GOT3 (cell line): ENCODE measurements at places on chromosomes 6 and 20.

GRCh38 chr6:111110036-111110435 lies 22.7 kb downstream of the SLC16A10 start:
- no peak for DNase-seq

DNA sequence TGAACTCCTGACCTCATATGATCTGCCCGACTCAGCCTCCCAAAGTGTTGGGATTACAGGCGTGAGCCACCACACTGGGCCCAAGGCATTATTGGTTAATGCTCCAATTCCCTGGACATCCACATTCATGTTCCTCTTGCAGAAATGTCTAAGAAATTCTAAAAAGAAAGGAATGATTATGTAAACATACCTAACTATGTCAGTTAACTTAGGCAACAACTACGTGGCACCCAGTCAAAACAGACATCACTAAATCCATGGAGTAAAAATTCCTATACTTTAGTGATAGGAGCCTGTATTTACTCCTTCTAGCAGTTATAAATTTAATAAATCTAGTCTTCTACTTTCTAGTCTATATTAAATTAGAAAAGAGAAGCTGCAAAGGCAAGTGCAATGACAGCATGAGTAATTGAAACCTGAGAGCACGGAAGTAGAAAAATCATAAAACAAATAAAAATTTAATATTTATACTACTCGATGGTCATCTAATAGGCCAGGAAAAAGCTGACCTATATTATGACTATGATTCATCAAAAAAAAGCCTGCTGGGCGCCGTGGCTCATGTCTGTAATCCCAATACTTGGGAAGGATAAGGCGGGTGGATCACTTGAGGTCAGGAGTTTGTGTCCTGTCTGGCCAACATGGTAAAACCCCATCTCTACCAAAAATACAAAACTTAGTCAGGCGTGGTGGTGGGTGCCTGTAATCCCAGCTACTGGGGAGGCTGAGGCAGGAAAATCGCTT lies 4.2 kb downstream of the AHI1 start:
- DNase-seq = no peak

GRCh38 chr6:161639772-161640171 lies 365.9 kb upstream of the AGPAT4 start:
- no peak for DNase-seq

- no peak for DNase-seq
These were observed 4.2 kb upstream of the GPR31 start for GRCh38 chr6:167161851-167162467.

- DNase-seq = no peak
These were observed 81.1 kb downstream of the SASH1 start for GRCh38 chr6:148423601-148424270.

DNA sequence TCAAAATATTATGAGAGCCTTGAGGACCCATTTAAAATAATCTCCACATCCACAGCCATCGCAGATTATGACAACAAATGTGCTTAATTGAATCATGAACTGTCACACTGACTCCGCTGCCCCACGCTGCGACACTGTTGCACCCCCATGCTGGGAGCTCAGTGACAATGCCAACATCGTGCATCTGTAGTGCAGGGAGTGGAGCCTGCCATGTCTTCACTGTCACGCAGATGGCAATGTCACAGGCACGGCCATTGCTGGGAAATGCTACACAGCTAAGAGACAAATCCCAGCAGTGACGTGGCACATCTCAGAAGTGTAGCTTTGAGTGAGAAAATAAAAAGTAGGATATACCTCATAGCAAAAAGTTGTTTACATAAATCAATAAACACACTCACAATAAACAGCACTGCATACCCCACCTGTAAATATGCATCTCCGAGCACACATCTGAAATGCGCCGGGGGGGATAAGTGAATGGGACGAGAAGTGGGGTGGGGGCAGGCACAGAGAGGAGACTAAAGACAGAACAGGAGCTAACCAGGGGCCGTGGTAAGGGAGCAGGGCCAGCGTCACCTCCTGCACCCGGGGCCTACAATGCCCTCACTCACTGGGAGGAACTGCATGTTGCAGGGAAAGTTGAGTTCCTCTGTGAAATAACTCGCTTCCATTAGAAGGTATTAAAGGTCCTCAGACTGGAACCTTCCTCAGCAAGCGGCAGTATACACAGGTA lies 349.9 kb downstream of the THBS2 start:
- DNase-seq = no peak

GRCh38 chr20:38178065-38178491 lies 13.0 kb upstream of the TGM2 start:
- no peak for DNase-seq

- no peak for DNase-seq
These were observed 83.4 kb downstream of the CCDC170 start for GRCh38 chr6:151577257-151577656.

DNA sequence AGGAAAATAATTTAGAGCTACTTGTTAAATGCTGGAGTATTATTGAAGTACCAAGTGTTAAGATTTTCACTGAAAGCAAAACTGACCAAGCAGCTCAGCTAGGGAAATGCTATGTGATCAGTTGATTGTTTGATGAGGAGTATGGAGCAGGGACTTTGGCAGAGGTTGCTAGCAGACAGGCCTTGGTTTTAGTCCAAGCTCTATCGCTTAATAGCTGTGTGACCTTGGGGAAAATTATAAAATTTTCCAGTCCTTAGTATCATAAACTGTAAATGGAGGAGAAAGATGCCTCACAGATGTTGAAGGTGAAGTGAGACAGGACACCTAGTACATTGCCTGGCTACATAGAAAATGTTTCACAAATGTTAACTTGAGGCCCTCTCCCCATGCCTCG lies 136.6 kb downstream of the MTHFD1L start:
- DNase-seq = no peak

GRCh38 chr20:32190616-32191415 lies 16.7 kb downstream of the PLAGL2 start:
- DNase-seq = no peak

- DNase-seq = no peak
These were observed 10.5 kb upstream of the SLC22A2 start for GRCh38 chr6:160269023-160269521.

- no peak for DNase-seq
These were observed 12.0 kb downstream of the ADRM1 start for GRCh38 chr20:62314711-62315302.

GRCh38 chr6:91447081-91447480 lies 860.2 kb upstream of the MAP3K7 start:
- no peak for DNase-seq

- DNase-seq = peak; percentile 25
These were observed 30.7 kb downstream of the ASIP start for GRCh38 chr20:34271956-34272355.
